ENCODE measurements at places on chromosomes 1 and 21. TPM values are rescaled to one million over a fixed set of nuclear protein-coding genes. Genes with fewer than 3 reads are reported as not detected.

DNA sequence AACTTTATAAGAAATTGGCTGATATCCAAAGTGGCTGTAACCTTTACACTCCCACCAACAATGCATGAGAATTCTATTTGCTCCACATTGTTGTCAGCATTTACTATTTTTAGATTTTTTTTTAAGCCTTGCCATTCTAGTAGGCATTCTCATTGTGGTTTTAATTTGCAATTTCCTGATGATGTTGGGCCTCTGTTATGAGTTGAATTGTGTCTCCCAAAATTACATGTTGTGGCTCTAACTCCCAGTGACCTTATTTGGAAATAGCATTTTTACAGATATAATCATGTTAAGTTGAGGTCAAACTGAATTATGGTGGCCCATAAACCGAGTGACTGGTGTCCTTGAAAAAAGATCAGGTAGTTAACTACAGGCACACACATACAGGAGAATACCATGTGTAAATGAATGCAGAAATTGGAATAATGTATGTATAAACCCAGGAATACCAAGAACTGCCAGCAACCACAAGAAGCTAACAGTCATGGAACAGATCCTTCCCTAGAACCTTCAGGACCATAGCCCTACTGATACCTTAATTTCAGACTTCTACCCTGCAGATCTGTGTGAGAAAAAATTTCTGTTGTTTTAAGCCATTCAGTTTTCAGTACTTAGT is 348.8 kb upstream of the DAB1 start:
- no peak for DNase-seq

GRCh38 chr1:238672262-238672661 is 714.1 kb upstream of the CHRM3 start:
- DNase-seq = no peak

DNA sequence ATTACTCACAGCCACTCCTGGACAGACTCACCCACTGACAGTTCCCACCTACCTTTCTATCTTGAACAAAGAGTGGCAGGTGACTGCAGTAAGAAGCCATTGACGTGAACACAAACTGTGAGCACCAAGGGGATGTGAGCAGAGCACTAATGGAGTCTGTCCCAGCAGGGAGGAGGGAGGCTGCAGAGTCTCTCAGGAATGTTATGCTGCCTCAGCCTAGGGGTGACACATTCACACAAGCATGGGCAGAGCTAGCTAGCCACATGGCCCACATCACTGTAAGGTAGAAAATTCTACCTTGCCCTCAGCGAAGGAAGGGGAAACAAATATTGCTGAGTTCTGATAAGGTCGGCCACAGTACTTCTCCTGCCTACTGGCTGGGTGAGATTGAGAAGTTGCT is 56.8 kb upstream of the PTGFRN start:
- no peak for DNase-seq

GRCh38 chr21:41744028-41744930 is 22.6 kb downstream of the RIPK4 start:
- DNase-seq = no peak

Gene TACSTD2
- total RNA-seq = 4.8 TPM

Measured in aorta (tissue), 5 donors.